ENCODE measurements at places on chromosomes 4 and X.

- no peak for DNase-seq
Observed at GRCh38 chrX:41259516-41259915, 74.4 kb upstream of the DDX3X start.

DNA sequence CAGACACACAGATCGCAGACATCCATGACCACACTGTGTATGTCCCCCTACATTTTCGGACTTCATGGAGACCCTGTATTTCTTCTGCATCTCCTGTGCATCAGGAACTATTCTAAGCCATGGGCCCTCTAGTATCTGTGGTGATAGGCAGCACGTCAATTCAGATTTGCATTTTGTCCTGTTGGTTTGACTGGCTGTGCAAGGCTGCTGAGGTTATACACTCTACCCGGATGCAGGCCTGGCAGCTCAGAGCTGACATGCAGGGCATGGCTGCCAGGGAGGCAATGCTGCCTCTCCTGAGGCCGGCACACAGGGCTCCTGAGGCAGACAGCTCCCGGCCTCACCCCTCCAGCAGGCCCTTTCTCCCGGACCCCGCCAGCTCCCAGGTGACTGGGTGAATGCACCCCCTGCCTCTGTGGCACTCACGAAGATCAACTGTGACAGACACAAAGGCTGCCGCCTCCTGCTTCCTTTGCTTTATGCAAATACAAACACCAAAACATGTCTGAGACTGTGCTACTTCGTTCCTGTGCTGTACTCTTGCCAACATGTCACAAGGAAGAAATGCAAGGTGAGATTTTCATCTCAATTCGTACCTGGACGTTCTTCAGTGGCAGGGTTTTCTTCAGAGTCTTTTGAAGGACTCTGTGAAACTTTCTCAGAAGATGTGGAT lies 51.0 kb downstream of the NSG1 start:
- no peak for DNase-seq

GRCh38 chr4:88524171-88524570 lies 595 bp upstream of the PYURF start:
- no peak for DNase-seq

DNA sequence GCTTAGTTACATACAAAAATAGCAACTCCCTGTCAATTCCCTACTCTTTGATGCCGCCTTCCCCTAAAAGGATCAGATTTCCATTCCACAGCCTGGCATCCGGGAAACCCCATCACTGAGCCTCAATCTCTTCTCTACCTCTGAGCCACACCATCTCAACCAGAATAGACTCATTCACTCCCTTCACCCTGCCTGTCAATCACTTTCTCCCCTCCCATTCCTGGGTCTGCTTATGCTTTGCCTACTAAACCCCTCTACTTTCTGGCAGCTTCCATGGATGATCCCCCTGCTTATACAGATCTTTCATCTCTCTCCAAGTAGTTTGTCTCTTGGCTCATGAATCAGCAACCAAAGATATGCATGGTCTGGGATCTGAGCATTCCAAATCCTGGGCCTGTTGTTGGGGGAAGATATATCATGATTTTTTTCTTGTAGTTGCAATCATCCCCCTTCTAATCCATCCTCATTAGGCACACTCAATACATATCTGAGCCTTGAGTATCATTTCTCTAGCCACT lies 2.6 kb downstream of the AMER1 start:
- no peak for DNase-seq

DNA sequence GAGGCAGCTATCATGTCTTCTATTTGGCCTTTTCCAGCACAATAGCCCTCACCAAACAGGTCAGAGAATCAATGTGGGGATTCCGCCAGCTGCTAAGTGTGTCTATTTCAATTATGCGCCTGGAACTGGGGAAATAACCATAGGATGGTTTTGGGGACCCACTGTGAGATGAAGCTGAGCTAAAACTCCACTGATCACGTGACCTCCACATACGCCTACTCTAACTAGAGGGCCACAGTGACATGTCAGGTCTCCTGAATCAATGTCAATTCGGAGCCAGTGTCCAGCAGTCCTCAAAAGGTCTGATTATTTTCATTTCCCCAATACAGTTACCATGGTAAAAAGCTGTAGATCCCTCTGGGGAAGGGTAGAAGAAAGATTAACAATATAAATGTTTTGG lies 10.2 kb upstream of the BANK1 start:
- DNase-seq: no peak

- no peak for DNase-seq
Observed at GRCh38 chrX:38312436-38312835, 14.9 kb downstream of the RPGR start.

GRCh38 chr4:186554914-186555827 lies at the start of gene MTNR1A:
Gene MTNR1A (minus strand): TSS chr4:186555567. CDS start chr4:186555365, 202 bp downstream.
- no peak for DNase-seq
